ENCODE measurements at places on chromosomes 3 and 15. TPM values are rescaled to one million over a fixed set of nuclear protein-coding genes. Genes with fewer than 3 reads are reported as not detected.
A peak's percentile ranks its signal among the peaks of the same experiment; 100 is the strongest.

Gene ESYT3
- 1.0 TPM for total RNA-seq

Gene PLSCR2
- total RNA-seq: 1.0 TPM

- H3K36me3 ChIP-seq: no peaks in the 10 kb centered on the region
- H3K4me1 ChIP-seq: peaks cover 2% of the 10 kb centered on the region
- H3K27ac ChIP-seq: no peak overlapping the region
- no peaks in the 10 kb centered on the region for H3K27me3 ChIP-seq
- H3K4me3 ChIP-seq: no peak overlapping the region
- DNase-seq: no peak
Measured at GRCh38 chr3:156635973-156636372, 38.4 kb upstream of the TIPARP start.

- no peak overlapping the region for H3K4me3 ChIP-seq
- no peaks in the 10 kb centered on the region for H3K4me1 ChIP-seq
- no peaks in the 10 kb centered on the region for H3K36me3 ChIP-seq
Measured at GRCh38 chr3:126680667-126681055, 23.4 kb upstream of the CHCHD6 start.

- DNase-seq: no peak
- no peaks in the 10 kb centered on the region for H3K36me3 ChIP-seq
- no peak overlapping the region for H3K4me3 ChIP-seq
- no peaks in the 10 kb centered on the region for H3K4me1 ChIP-seq
- no peak overlapping the region for H3K27ac ChIP-seq
Measured at GRCh38 chr3:131031660-131032059, 5.0 kb downstream of the NEK11 start.

- H3K27ac ChIP-seq: no peak overlapping the region
- H3K4me1 ChIP-seq: no peaks in the 10 kb centered on the region
- no peaks in the 10 kb centered on the region for H3K27me3 ChIP-seq
- H3K36me3 ChIP-seq: no peaks in the 10 kb centered on the region
- no peak for DNase-seq
Measured at GRCh38 chr3:6467186-6467585, 393.7 kb upstream of the GRM7 start.

Gene GREM1
- total RNA-seq: 35.5 TPM

GRCh38 chr3:125010393-125010792 is 45.4 kb downstream of the HEG1 start:
- H3K4me1 ChIP-seq: no peaks in the 10 kb centered on the region
- DNase-seq: no peak
- no peaks in the 10 kb centered on the region for H3K27me3 ChIP-seq
- H3K27ac ChIP-seq: no peak overlapping the region
- no peak overlapping the region for H3K4me3 ChIP-seq

Gene DPPA4
- not detected for total RNA-seq

DNA sequence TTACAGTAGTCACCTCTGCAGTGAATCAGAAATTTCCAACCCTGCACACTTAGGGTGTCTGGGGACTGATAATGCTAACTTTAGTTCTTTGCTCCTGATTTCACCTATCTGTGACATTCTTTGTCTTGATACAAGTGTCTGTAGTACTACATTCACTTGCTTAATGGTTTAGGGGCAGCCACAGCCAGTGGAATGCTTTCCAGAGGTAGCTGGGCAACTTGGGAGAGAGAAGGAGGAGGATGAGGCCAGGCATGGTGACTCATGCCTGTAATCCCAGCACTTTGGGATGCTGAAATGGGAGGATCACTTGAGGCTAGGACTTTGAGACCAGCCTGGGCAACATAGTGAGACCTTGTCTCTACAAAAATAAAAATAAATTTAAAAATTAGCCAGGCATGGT is 8.5 kb downstream of the BAHD1 start:
- no peak overlapping the region for H3K4me3 ChIP-seq
- H3K36me3 ChIP-seq: no peaks in the 10 kb centered on the region
- DNase-seq: no peak
- H3K27me3 ChIP-seq: no peaks in the 10 kb centered on the region
- H3K27ac ChIP-seq: no peak overlapping the region
- H3K4me1 ChIP-seq: no peaks in the 10 kb centered on the region

- no peaks in the 10 kb centered on the region for H3K27me3 ChIP-seq
- no peak overlapping the region for H3K27ac ChIP-seq
- DNase-seq: no peak
Measured at GRCh38 chr3:147372525-147373027, 33.8 kb downstream of the ZIC4 start.

Gene CCDC39
- 0.60 TPM for total RNA-seq

DNA sequence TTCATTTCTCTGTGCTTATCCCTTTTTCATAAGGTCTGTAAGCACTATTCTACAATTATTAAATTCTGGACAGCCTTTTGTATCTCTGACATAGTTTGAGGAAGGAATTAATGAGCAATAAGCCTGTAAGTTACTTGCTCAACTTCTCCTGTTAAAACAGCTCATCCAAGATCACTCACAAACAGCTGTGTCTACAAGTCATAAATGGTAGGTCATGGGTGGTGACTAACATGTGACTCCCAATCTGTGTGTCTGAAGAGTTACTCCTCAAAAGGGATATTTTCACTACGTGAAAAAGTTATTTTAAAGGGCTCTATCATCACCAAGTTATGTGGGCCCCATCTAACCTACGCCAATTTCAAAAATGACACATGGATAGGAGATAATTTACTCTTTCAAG is 145.2 kb upstream of the CBLB start:
- H3K27me3 ChIP-seq: no peaks in the 10 kb centered on the region
- H3K36me3 ChIP-seq: no peaks in the 10 kb centered on the region
- DNase-seq: no peak
- no peak overlapping the region for H3K27ac ChIP-seq
- H3K4me1 ChIP-seq: no peaks in the 10 kb centered on the region

DNA sequence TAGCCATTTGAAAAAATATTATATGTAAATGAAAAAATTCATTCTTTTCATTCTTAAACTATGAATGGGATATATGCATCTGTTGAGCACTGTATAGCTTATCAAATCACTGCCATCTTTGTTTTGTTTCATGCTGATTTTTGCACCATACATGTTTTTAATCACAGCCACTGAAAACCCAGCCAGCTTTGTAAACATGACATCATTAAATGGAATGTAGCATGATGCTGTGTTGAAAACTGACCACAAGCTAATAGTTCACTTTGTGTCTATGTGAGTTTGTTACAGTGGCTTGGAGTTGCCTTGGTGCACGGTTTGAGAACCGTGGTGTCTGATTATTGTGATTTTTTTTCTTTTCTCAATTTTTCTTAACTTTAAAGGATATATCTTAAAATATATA is 75.7 kb downstream of the GMPS start:
- no peaks in the 10 kb centered on the region for H3K36me3 ChIP-seq
- peaks cover 2% of the 10 kb centered on the region for H3K4me1 ChIP-seq
- no peaks in the 10 kb centered on the region for H3K27me3 ChIP-seq
- no peak overlapping the region for H3K27ac ChIP-seq
- DNase-seq: no peak
- H3K4me3 ChIP-seq: no peak overlapping the region

GRCh38 chr3:174812172-174812862 is 46.8 kb upstream of the NAALADL2 start:
- no peak overlapping the region for H3K27ac ChIP-seq
- no peak overlapping the region for H3K4me3 ChIP-seq
- H3K27me3 ChIP-seq: no peaks in the 10 kb centered on the region
- H3K36me3 ChIP-seq: no peaks in the 10 kb centered on the region

Gene CFAP91
- 3.7 TPM for total RNA-seq

Gene RTP1
- 0.48 TPM for total RNA-seq

- H3K4me1 ChIP-seq: peaks cover 2% of the 10 kb centered on the region
- no peak overlapping the region for H3K4me3 ChIP-seq
- peak overlapping the region; percentile 99 for H3K27ac ChIP-seq
- H3K36me3 ChIP-seq: no peaks in the 10 kb centered on the region
- DNase-seq: no peak
- H3K27me3 ChIP-seq: no peaks in the 10 kb centered on the region
Measured at GRCh38 chr3:124781476-124782376, 51.5 kb downstream of the UMPS start.

Gene GHRL
- 1.6 TPM for total RNA-seq

GRCh38 chr3:132722165-132723023 is at the start of gene NPHP3:
TSS of gene NPHP3 (minus strand) at chr3:132722409. CDS start at chr3:132722355, 54 bp downstream.
- H3K27me3 ChIP-seq: no peaks in the 10 kb centered on the region
- H3K36me3 ChIP-seq: no peaks in the 10 kb centered on the region
- peaks cover 3% of the 10 kb centered on the region for H3K4me1 ChIP-seq

DNA sequence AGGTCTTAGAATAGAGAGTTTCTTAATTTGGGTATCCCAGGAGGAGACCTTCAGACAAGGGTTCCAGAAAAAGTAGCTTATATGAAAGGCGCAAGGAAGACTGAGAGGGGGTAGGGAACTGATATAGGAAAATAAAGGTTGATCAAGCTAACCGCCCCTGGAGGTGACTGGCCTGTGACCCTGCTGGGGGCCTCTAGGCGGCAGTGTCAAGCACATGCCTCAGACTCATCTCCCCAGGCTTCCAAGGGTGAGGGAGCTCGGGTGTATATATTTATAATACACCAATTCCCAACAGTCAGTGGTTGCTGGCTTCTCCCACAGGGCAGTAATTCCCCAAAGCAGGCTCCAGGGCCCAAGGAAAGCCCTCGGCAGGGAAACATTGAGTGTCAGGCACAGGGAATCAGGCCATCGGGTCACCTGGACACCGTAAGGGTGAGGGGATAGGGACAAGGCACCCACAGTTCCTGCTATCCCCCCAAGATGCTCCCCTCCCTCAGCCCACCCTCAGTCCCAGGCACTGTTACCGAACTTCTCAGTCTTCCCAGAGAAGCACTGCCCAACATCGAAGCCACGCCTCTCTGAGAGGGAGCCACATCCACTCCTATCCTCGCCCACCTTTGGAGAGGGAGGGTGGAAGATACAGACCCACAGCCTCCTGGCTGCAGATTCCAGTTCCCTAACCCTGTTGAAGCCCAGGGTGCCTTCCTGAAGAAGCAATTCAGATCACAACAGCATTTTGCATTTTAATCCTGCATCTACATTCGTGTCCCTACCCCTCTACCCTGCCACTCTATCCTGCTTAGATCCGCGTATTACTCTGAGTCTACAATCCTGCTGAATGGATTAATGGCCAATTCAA is 19.5 kb upstream of the CAV3 start:
- H3K4me3 ChIP-seq: no peak overlapping the region
- no peaks in the 10 kb centered on the region for H3K27me3 ChIP-seq
- no peaks in the 10 kb centered on the region for H3K36me3 ChIP-seq
- no peak for DNase-seq
- H3K4me1 ChIP-seq: no peaks in the 10 kb centered on the region
- no peak overlapping the region for H3K27ac ChIP-seq

Gene MAP6D1
- 1.7 TPM for total RNA-seq

Gene RHCG
- not detected for total RNA-seq

Gene CTXND1
- total RNA-seq: 0.21 TPM

All from aorta (tissue), 5 donors.